Esophagus mucosa (tissue), 1 donor: ENCODE measurements at places on chromosomes 2 and 18. TPM values are rescaled to one million over a fixed set of nuclear protein-coding genes. Genes with fewer than 3 reads are reported as not detected.

- ATAC-seq = no peak
Observed at GRCh38 chr2:42659609-42660008, 91.2 kb downstream of the MTA3 start.

DNA sequence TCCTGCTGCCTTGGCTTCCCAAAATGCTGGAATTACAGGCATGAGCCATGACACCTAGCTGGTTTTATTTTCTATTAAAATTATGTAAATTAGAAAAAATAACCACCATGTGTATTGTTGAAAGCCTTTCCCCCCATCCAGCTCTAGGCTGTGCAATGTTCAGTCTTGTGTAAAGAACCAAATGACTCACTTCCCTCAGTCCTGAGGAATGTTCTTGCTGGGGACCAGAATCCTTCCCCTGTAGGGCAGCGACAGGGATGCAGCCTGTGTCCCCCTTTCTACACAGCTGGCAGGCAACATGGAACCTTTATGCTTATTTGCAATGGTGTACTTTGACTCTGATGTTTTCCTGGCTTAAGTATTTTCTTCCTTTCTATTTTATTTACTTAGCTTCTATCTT lies 29.4 kb downstream of the AOX1 start:
- ATAC-seq = no peak

- no peak for ATAC-seq
Observed at GRCh38 chr2:24672589-24672988, 120.6 kb downstream of the PTRHD1 start.

GRCh38 chr18:50754297-50754696 lies 65.5 kb downstream of the MRO start:
- ATAC-seq = no peak

DNA sequence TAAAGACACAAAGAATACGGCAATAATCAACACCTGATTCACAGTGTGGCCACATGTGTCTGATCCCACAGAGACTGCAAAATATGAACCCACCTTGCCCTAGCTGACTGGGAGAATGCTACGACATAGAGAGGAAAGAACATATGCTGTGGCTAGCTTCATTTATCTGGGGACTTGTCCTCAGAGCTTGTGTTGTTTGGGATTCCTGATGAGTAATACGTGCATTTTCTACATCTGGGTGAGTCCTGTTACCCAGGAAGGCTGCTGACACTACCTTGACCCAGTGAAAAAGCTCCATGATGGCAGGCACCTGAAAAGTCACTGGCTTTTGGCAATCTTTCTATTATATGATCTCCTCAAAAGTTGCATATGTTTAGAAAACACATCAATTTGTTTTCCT lies 427.7 kb upstream of the LYPD1 start:
- no peak for ATAC-seq

- ATAC-seq = peak; percentile 86
Observed at GRCh38 chr2:232568161-232568560, 17.7 kb downstream of the EIF4E2 start.

GRCh38 chr2:144663207-144663606 lies 143.3 kb upstream of the ZEB2 start:
- ATAC-seq = no peak

DNA sequence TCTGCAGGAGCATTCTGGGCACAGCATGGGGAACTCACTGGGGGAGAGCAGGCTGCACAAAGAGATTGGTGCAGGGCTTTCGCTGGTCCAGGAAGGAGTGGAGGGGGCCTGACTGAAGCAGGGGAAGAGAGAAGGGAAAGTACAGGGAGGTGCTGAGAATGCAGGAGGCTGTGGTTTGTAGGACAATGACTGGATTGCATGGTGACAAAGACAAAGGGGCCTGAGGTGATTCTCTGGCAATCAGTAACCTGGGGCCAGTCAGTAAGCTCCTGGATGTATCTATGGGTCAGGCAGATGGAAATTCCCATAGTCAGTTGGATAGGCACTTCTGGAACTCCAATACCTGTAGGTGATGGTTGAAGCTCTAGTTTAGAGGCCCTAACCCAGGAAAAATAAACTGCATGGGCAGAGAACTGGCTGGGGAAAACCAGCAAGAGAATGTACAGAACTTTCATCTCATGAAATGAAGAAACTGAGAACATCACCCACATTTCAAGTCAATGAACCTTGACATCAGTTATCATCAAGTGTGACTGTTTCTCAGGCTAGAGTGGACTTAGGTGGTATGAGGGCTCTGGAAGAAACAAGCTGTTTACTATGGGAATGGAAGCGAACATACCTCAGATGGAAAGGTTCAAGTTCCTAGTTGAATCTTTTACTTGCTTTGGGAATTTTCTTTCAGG lies 193.2 kb downstream of the TPGS2 start:
- ATAC-seq = no peak

DNA sequence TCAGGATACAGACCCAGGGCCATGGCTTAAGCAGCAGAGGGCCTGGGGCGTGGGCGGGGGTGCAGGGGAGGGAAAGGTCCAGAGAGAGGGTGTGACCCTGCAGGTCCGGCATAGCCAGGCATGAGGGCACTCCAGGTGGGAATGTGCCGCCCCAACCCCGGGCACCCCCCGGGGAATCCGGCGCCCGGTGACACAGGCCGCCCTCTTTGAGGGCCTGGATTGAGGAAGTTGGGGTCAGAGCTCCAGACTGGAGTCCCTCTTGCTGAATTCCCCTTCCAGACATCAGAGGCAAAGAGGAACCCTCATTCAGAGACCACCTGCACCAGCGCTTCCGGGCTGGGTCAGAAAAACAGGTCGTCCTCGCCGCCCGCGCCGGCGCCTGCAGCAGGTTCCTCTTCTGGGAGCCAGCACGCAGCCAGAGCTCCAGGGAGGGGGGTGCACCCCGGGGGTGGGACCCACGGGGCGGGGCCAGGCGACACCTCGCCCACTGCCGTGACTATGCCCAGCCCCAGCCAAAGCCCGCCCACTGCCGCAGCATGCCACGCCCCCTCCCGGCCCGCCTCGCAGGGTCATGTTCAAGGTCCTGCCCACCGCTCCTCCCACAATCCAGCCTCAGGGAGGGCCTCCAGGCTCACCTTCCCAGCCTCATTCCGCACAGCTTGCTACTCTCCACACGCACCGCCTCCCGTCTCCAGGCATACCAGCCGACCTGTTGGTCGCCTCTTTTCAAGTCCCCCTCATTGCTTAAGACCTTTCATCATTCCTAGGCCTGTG lies 98.3 kb upstream of the ID2 start:
- peak; percentile 99 for ATAC-seq

DNA sequence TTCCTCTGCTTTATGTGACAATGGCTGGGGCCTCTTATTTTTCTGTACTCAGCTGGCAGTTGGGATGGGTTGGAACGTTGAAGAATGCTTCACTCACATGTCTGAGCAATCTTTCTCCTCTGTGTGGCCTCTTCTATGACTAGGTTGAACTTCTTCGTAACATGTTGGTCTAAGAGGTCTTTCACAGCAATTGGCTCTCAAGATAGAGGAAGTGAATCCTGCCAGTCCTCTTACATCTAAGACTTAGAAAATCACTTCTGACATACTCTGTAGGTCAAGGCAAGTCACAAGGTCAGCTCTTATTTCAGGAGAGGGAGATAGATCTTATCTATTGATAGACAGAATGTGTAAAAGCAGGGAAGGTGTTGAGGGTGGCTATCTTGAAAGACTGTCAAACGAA lies 174.1 kb downstream of the NYAP2 start:
- ATAC-seq = no peak

DNA sequence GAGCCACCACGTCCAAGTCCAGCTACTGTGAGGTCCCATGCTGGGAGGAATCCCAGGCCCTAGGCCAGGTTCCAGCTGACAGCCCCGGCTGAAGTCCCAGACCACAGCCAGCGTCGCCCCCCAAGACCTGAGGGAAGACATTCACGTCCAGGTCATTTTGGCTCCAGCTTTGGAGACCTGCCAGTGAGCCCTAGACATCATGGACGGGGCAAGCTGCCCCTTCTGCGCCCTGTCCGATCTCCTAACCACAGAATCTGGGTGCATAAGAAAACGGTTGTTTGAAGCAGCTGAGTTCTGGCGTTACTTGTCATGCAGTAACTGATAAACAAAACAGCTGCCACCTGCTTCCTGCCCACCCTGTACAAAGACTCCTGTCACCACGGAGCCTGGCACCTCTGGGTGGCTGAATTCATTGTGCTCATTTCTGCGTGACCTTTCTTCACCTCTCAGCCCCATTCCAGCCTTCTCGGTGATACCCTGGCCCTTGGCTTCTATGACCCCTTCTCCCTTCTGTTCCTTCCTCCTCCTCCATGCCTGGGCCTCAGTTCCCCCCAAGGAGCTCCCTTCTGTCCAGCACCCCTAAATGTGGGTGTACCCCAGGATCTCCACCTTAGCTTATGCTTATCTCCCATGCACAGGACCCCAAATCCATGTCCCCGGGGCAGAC lies 72.6 kb upstream of the SMAD7 start:
- no peak for ATAC-seq

DNA sequence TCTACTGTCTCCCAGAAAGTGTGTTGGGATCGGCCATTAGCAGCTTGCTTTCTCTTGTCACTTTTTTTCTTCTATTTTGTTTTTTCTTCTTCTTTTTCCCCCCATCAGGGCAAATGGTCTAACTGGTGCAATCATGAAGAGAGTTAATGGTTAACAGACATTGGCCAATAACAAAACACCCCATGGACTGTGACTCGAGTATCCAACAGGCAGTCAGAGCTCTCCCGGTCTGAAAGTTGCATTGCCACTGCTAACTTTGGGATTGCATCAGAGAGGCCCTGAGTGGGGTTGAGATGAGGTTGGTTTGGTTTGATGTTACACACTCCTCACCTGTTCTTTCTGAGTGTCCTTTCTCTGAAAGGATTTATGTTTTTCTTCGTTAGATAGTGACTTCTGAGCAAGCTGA lies 12.9 kb upstream of the SNORC start:
- no peak for ATAC-seq

DNA sequence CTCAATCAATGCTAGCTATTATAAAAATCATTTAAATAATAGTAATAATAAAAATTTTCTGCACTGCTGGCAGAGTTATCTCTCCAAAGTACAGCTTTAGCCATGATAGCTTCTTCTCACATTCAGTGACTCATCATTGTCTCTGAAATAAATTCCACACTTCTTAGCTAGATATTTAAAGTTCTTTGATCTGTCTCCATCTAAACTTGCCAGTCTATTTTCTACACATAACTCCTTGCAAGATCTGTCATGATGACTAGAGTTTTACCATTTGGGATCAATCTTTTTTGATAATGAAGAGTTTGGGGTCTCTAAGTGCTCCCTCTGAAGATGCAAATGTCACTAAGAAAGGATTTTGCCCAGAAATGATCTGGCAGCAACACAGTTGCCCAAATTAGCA lies 155.4 kb upstream of the LHCGR start:
- ATAC-seq = no peak

DNA sequence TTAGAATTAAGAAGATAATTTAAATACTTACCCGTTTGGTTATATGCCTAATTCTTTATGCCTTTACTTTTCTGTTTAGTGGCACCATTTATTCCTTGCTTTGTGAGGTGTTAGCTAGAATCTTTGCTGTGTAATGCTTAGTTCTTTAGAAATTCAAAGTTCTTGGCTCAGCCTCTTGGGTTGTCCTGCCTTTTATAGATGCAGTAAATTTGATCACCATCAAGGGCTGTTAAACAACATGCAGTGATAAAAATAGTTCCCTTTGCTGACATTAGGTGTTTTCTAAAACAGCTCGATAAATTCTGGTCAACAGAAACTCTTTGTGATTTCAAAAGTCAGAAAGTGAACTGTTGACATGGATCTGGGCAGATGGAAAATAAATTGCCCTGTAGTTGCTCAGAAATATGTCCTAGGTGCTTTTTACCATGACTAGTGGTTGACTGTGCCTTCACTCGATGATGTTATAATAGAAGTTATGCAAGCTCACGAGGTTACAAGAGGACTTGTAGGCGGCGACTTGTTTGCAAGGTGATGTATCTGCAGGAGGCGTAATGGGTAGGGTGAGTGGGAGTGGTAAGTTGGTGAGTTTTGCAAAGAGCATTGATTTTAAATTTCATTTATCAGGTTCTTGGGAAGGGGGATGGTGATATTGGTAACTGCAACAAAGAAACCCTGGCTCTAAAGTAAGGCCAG lies 52.1 kb downstream of the LRRTM1 start:
- ATAC-seq = no peak

DNA sequence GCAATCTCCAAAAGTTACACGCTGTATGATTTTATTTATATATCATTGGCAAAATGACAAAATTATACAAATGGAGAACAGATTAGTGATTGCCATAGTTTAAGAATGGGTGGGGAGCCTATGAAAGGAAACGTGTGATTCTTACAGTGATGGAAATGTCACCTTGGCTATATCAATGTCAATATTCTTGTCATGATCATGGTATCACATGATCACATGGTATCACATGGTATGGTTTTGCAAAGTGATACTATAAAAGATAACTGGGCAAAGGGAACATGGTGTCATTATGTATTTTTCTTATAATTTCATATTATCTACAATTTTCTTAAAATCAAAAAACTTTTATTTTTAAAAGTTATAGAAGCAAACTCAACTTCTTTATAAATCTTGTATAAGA lies 606.2 kb upstream of the ZEB2 start:
- ATAC-seq = no peak

GRCh38 chr2:165474619-165475276 lies 5.2 kb downstream of the CSRNP3 start:
- ATAC-seq = no peak

DNA sequence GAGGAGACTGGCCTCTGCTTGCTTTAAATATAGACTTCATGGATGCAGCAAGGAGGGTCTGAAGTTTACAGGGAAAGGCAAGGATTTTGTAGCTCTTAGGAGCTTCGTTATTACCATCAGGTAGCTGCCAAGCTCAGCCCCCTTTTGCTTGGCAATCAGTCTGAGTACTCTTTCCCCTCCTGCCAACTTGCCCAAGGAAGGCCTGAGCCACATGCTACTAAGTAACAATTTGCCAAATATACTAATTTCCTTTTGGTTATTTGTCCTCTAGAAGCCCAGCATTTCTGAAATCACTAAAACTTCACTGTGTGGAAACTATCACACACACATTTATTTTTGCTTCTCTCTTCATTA lies 85.5 kb upstream of the ITPRID2 start:
- ATAC-seq = no peak

DNA sequence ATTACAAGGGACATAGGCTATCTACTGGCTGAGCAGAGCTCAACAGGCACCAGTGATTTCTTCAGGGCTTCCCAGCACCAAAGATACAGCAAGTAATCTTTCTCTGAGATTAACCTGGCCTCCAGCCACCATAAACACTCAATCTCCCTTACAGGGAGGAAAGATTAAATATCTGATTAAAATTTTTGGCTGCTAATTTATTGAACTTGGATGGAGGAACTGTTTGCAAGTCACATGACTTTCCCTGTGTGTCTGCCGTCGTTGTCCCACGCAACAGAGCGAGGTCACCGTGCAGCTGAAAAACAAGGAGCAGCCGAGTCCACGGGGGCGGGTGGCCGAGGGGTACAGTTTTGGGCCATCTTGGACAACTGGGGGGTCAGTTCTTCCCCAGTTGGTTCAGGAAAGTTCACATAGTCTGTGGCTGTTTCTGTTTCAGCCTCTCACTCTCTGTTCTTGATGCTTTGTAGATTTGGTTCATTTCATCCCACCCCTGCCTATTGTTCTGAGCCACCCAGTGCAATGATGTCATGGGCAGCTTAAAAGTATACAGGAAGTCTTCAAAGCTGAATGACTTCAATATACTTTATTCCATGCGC lies 186.8 kb upstream of the CTAGE1 start:
- peak; percentile 32 for ATAC-seq

ABCG8 gene
- not detected for total RNA-seq

FASTKD1 gene
- total RNA-seq = 21.6 TPM

NEB gene
- total RNA-seq = 1.7 TPM

TIMM21 gene
- total RNA-seq = 23.2 TPM

CTLA4 gene
- total RNA-seq = 0.52 TPM

GMPPA gene
- 19.9 TPM for total RNA-seq

ATP5MC3 gene
- total RNA-seq = 282 TPM

CABYR gene
- 1.4 TPM for total RNA-seq

ARMC9 gene
- total RNA-seq = 1.2 TPM

VIL1 gene
- not detected for total RNA-seq

REG1B gene
- total RNA-seq = not detected

C2orf72 gene
- 0.08 TPM for total RNA-seq
